HT1080 (cell line): ENCODE measurements at places on chromosomes 6 and 20.

GRCh38 chr6:9485992-9486391, 928.9 kb downstream of the TFAP2A start:
- no peak for DNase-seq

DNA sequence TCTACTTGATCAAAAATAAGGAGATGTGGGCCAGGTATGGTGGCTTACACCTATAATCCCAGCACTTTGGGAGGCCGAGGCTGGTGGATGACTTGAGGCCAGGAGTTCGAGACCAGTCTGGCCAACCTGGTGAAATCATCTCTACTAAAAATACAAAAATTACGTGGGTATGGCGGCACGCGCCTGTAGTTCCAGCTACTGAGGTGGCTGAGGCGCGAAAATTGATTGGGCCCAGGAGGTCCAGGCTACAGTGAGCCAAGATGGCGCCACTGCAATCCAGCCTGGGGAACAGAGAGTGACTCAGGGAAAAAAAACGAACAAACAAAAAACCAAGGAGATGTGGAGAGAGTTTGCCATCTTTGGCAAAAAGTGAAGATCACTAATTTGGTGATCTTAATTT, 65.3 kb downstream of the BMP2 start:
- DNase-seq, result no peak

DNA sequence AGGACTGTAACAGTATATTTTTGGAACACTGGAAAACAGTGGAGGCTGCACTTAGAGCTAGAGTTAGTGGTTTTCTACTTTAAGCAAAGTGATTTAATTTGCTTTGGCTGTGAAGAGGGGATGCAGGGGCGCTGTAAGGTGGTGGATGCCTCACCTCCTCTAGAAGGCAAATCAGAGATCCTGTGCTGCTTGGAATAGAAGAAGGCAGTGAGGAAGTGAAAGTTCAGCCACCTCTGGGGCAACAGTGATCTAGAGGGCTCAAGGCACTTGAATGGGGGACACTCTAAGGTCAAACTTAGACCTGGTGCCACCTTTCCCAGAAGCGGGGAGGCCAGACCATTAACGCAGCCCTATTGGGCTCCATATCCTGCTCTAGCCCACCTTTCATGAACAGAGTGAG, 19.0 kb upstream of the SNRPB2 start:
- no peak for DNase-seq

DNA sequence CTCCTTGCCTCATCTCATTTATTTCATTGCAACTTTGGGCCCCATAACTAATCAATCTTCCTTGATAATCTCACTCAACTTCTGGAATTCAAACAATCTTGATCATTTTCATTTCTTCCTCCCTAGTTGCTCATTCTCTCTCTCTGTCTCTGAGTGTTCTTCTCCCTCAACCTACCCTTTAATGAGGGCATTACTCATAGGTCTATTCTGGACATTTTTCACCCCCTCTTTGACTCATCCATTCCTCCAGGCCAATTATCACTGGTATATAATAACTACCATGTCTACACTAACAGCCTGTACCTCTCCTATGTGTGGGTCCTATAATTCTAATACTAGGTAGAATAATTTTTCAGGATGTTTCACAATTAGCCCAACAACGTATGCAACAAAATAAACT, 78.8 kb downstream of the COL21A1 start:
- peak; percentile 32 for DNase-seq

DNA sequence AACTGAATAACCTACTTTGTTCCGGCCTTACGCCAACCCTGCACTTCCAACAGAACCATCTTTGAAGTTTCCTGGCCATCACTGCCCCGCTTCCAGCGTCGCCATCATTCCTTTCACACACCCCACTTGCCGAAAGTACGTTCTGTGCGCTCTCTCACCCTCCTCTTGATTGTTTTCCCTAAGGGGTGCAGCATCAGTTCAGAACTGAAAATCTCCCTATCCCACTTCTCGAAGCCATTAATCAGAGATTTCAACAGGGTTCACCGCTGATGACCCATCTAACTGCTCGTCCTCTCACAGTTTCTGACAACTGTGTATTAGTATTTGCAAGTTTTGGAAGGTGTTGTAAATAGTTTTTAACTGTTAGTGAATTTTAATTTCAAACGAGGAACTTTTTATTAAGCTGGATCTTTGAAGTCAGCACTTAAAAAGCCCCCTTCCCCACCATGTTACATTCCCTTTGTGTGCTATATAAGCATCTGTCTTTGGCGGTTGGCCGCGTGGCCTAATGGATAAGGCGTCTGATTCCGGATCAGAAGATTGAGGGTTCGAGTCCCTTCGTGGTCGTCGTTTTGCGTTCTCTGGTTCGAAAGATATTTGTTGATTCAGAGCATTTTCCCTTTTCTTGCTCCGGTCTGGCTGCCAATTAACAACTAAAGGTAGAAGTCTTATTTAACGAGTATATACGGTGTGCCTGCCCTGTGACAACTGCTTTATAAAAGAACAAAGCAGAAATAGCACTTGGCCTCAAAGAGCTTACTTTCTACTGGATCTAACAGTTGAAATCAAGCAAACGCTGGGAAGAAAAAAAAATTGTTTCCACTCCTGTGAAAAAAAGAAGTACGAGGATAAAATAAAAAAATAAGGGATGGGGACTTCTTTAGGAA, 42.6 kb downstream of the TRIM27 start:
- DNase-seq, result peak; percentile 70

- DNase-seq, result no peak
These were observed 509.3 kb upstream of the CITED2 start for GRCh38 chr6:139883776-139884175.

DNA sequence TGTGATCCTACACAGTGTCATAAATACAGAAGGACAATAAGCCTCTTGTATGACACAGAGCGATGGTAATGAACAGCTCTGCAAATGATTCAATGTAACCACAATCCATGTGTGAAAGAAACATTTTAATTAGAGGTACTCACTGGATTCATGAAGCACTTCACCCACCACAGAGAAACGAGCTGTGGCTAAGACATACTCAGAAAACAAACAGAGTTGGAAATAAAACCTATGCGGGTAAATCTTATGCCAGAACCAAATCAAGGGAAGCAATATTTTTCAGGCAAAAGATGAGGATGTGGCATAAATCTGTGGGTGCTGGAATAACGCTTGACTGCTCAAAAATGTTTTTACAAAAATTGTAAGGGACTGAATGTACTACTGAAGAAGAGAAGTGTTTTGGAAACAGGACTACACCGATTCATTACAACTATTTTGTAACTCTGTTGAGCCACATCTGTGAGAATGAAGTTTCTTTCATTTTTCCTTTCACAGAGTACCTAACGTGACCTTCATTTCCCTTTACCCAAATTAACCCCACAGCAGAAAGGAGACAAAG, 112.1 kb downstream of the WDR27 start:
- DNase-seq, result peak; percentile 63

GRCh38 chr6:17268114-17268513, 13.0 kb upstream of the RBM24 start:
- peak; percentile 53 for DNase-seq

GRCh38 chr20:43006651-43007375, 182.9 kb downstream of the PTPRT start:
- DNase-seq, result no peak

DNA sequence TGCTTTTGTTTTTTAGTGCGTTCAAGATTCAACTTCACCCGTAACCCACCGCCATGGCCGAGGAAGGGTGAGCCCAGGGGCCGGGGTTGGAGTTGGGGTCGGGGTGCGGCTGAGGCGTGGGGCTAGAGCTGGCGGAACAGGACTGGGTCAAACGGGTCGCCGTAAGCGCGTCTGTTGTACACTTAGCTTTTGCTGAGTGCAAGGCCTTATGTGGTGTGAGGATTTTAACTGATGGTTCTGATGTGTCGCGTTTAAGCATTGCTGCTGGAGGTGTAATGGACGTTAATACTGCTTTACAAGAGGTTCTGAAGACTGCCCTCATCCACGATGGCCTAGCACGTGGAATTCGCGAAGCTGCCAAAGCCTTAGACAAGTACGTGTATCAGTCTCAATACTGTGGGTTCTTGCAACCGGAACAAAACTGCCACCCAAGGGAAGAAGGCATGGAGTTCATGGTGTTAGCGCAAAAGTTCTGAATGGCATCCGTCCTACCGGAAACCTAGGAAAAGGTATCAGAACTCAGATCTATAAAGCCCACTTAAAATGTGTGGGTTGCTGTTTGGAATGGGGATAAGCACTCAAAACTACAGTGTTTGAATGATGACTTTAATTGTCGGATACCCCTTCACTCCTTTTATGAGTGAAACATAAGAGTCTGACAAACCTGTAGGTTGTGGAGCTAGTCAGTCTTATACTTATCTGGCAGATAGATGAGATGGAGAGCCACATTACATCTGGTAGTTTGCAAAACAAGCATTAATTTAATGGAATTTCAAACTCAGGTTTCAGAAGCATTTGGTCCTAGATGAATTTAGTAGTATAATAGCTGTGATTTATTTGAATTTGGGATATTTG, 574 bp downstream of the RPS12 start:
- DNase-seq, result peak; percentile 24

GRCh38 chr6:35372633-35373032, 30.3 kb downstream of the PPARD start:
- DNase-seq, result no peak

GRCh38 chr6:143880412-143880811, 16.1 kb downstream of the ZC2HC1B start:
- no peak for DNase-seq

DNA sequence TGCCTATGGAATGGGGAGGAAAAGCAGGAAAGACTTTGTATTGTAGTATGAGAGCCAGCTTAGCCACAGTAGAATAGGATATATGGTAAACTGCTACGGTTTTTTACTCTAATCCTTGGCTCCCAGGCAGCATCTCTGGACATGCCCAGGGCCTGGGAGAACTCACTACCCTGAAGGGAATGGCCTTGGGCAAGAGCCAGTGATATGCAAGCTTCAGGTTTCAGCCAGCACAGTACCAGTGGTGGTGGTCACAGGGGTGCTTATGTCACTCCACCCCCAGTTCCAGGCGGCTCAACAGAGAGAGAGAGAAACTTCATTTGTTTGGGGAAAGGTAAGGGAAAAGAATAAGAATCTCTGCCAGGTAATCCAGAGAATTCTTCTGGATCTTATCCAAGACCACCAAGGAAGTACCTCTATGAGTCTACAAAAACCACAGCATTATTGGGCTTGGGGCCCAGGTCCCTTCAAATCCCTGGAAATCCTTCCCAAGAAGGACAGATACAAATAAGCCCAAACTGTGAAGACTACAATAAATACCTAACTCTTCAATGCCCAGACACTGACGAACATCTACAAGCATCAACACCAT, 121.2 kb downstream of the THBS2 start:
- DNase-seq, result no peak

DNA sequence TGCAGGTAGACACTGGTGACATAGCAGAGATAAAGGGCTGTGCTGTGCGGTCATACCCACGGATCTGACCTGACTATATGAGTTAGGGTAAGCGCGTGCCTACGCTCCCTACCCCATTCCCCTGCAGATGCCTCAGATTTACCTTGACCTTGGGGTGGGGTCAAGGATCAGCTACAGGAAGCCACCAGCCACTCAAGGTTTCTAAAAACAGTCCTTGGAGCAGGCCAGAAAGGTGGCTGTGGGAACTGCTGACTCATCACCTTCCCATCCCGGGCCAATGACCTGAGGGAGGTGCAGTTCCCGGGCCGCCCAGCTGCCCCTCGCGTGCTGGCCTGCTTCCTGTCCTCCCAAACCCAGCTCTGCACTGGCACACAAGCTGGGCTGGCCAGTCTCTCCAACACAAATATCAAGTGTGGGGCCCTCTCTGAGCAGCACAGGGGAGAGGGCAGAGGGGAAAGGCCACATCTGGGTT, 23.0 kb downstream of the KCNK5 start:
- DNase-seq, result peak; percentile 18

- no peak for DNase-seq
These were observed 153.7 kb upstream of the PRDM1 start for GRCh38 chr6:105932440-105932839.

DNA sequence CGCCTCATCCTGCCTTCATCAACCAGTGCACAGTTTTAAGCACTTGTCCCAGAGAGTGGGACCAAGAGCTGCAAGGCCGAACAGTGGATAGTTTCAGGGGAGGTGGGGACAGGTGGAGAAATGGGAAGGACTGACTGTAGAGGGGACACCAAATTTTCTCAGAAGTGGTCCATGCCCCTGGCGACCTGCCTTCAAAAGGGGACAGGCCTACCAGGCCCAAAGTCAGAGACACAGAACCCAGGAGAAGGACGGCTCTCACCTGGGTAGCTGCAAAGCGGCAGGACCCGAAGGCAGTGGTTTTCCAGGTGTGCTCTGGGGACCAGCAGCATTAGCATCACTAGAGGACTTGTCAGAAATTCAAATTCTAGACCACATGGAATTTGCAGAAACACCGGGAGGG, 5.8 kb downstream of the TFEB start:
- no peak for DNase-seq

GRCh38 chr20:63854766-63855362, 6.4 kb upstream of the ABHD16B start:
- no peak for DNase-seq

DNA sequence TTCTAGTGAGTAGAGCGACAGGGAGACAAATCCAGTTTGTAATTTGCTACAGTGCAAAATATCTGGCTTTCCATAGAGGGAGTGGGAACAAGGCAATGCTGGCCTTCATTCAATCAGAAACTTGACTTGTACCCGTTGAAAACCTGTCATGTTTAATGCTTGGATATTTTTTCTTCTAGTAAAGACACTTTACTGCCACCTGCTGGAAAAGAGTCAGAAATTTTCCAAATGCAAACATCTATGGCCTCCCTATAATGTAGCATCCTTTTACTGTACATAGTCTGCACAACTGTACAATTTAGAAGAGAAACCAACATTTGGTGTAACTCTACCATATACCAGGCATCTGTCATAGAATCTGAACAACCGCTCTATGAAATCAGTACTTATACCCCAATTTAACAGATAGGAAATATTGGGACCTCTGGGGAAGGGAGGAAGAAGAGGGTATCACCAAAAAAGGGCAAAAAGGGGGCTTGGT, 16.7 kb upstream of the TBC1D20 start:
- DNase-seq, result peak; percentile 67

DNA sequence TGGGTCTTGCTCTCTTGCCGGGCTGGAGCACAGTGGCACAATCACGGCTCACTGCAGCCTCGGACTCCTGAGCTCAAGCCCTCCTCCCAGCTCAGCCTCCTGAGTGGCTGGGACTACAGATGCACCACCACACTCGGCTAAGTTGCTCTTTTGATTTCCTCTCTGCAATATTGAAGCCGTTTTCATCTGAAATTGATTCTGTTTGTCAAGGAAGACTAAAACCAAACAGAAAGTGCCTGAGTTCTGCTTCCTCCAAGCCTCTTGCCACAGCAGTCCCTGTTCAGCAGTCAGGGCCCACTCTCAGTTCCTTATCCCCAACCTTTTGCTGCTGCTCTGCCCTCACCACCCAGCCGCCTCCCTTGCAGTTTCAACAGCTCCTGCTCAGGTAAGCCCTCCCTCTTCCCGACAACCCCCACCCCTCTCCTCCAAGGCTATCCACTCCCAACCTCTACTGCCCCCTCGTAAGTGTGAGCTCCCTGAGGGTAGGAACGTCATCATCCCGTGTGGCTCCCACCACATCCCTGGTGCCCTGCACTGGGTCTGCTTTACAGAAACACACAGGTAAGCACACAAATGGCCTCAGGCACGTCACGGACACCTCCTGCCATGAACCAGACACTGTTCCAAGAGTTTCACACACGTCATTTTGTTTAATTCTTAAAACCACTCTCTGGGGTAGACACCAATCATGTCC, 70.7 kb upstream of the TAB2 start:
- DNase-seq, result no peak

- no peak for DNase-seq
These were observed 772.8 kb upstream of the DEFB115 start for GRCh38 chr20:30484749-30485070.
